ENCODE measurements at places on chromosomes 6 and 20.

GRCh38 chr6:34914358-34914757 lies 25.3 kb downstream of the ANKS1A start:
- no peak for DNase-seq

GRCh38 chr6:35967076-35967774 lies 46.3 kb upstream of the SRPK1 start:
- DNase-seq, result no peak

DNA sequence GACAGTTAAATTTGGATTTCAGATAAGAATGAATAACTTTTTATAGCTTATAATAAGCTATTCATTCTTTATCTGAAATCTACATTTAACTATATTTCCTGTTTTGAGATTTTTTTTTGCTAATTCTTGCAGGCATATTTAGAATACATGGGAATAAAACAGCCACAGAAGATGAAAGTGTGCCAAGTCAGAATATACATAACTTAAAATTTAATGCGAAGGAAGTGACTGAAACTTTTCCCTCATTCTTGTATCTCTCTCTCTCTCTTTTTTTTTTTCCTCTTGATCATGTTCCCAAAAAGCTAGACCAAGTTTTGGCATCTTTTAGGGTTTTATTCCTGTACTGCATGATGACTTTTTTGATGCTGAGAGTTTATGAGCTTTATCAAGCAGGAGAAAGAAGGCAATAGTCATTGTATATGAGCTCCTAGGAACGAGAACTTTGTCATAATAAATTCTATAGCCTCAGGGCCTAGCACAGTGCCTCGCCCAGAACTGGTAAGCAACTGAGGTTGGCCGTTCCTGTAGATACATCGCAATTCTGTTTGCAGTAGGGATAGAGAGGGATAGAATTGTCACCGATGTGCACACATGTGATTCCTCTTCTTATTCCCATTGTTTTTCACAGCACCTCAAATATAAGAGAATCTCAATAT lies 205.2 kb downstream of the MYLK4 start:
- DNase-seq, result no peak

GRCh38 chr20:60250251-60250650 lies 292.0 kb downstream of the CDH26 start:
- no peak for DNase-seq

- no peak for DNase-seq
These were observed 43.0 kb upstream of the TRIM39 start for GRCh38 chr6:30283761-30284160.

DNA sequence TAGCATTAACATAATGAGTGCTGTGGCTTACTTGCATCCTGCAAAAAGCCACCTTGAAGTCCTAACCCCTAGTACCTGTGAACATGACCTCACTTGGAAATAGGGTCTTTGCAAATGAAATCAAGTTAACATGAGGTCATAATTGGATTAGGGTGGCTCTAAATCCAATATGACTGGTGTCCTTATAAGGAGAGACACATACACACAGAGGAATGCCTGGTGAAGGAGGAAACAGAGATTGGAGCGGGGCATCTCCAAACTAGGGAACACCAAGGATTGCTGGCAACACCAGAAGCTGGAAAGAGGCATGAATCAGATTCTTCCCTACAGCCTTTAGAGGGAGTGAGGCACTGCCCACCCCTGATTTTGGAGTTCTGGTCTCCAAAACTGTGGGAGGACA lies 17.6 kb upstream of the RPS6KA2 start:
- no peak for DNase-seq

DNA sequence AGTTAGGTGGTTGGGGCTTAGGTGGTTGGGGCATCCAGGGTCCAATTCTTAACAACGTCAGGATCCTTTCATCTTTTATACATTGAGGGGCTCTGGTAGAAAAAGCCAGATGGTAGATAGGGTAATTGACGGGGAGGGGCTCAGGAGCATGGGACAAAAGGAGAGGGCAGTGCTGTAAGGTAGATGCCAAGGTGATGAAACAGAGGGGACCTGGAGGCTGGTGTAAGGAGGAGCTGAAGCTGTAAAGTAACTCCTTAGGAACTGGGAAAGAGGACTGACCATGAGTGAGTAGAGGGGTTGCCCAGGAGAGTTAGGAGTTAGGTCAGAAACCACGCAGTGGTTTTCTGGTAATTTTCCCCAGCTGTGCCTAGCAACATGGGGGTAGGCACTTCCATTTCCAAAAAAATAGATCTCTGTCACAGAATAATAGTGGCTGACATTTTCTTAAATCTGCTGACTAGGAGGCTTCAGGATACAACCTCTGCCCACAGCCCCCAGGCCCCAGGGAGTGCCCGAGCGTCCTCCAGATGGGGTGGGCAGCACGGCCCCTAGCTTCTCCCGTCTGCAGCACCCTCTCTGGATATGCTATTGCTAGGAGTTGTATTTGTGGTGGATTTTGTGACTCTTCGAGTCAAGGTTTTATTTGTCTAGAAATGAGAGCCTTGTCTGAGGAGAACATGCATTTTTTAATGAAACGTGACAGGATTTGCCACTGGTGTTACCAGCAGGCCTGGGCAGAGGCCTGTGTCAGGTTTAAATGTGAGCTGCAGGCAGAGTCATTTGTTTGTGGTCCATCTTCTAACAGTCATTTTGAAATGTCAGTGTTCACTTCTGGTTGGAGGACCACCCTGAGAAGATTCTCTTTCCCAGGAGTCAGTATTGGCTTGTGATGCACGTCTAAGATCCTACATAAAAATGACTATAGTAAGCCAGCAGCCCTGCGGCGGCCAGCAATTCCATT lies 44.6 kb downstream of the TULP4 start:
- no peak for DNase-seq

DNA sequence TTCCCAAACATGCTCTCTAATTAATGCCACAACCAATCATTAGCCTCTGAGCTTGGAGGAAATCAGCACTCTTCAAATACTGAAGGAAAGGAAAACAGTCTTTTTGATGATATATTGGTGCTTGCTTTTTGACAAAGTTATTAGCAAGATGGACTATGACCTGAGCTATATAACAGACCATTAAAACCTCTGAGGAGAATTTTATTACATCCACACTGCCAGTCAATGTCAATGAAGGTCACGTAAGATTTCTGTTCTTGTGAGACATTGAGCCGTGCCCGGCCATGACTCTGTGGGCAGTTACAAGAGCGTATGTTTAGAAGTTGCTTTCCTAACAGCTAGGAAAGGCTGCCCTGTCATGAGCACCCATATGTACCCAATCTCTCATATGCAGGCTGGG lies 659.0 kb downstream of the UTRN start:
- no peak for DNase-seq

DNA sequence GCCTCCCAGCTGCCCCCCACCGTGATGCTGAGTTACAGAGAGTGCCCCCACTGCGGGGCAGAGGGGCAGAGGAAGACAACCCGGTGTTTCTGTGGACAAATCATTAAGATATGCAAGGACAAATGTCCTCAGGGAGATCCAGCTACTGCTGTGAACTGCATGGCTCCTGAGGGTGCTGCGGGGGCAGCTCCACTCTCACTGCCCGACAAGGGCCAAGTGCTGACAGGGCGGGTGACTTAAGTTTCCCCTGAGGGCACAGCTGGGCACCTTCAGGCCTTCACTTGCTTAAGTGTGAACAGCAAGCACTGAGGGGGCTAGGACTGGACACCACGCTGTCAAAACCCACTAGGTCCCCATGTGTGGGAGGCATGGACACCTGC lies 26.2 kb upstream of the TCFL5 start:
- DNase-seq, result no peak

GRCh38 chr20:59295531-59295930 lies 4.9 kb upstream of the EDN3 start:
- DNase-seq, result no peak

DNA sequence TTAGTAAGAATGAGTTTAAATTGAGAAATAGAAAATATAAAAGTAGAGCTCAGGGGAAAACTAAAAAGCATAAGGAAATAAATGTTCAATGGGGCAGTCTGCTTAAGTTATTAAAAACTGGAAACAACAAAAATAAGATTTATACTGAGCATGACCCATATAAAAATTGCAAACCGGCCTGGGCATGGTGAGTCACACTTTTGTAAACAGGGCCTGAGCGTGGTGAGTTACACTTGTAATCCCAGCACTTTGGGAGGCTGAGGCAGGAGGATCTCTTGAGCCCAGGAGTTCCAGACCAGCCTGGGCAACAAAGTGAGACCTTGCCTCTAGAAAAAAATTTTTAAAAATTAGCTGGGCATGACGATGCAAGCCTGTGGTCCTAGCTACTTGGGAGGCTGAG lies 74.6 kb downstream of the TMEM244 start:
- no peak for DNase-seq

DNA sequence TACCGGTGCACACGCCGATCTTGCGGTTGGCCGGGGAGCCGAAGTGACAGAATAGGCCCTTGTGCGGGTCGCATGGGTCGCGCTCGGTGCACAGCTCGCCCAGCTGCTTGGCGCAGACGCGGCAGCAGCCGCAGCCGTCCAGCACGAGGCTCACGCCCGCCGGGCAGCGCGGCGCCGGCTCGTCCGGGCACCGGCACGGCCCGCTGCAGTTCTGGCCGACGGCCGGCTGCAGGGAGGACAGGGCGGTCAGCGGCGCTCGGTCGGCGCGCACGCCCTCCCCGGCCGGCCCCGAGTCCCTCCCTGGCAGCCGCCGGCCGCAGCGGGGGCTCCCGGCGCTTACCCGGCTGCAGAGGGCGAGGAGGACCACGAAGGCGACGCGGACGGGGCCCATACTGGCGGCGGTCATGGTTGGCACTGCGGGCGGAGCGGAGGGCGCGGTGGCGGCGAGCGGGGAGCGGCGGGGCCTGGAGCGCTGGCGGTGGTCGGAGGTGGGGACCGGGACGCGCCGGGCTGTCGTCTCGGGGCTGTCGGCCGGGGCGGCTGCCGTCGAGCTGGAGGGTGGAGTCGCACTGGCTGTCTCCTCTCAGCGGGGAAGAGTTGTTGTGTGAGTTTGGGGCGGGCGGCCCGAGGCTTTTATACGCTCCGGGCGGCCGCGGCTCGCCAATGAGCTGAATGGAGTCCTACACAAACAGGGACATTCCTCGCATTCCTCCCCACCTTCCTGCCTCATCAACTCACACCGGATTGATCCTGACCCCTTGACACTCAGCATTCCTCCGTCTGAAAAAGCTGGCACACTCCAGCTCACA lies at the start of gene CCN2:
Gene CCN2 (minus strand): TSS at position 606 of the 809 bp plus-strand sequence. CDS start 200 bp downstream, at position 406.
- no peak for DNase-seq

- no peak for DNase-seq
These were observed 38.5 kb upstream of the AHI1 start for GRCh38 chr6:135535989-135536414.

- no peak for DNase-seq
These were observed 132.7 kb downstream of the AGPAT4 start for GRCh38 chr6:161141173-161141572.

DNA sequence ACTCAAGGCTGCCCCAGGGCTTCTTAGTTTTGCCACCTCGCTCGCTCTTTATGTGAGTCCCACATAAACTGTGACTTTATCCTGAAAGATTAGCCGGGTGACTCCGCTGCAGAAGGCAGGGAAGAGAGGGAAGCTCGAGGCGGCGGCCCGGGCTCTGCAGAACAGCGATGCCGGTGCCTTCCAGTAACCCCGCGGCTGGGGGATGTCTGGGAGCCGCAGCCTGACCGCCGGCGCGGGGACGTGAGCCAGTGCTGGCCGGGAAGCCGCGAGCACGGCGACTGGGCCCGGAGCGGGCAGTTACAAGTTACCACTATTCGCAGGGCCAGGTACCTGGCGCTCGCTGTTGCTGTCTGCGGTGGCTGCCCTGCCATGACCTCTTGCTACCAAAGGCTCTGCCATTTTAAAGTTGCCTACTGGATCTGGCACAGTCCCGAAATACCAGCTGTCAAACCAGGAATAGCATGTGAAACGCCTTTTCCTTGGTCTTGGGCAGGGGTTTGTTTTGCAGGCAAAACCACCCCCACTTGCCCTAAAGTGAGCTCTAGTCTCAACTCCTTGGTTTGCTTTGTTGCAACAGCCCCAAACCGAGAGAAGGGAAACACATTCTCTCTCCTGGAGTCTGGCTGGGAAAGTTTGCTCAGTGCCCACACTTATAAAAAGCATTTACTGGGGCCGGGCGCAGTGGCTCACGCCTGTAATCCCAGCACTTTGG lies 124.0 kb upstream of the SLC2A12 start:
- no peak for DNase-seq

DNA sequence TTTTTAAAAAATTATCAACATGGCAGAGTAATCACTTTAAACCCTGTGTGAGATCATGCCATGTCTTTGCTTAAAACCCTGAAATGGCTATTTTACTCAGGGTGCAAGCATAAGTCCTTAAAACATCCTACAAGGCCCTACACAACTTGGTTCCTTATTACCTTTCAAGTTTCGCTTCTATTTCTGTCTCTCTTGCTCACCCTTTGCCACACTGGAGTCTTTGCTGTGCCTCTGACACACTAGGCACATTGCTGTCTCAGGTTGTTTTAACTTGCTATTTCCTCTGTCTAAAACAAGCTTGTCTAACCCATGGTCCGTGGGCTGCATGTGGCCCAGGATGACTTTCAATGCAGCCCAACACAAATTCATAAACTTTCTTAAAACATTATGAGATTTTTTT lies 55.6 kb downstream of the KIAA0408 start:
- DNase-seq, result no peak

- no peak for DNase-seq
These were observed 50.8 kb downstream of the RPF2 start for GRCh38 chr6:111032484-111033140.

DNA sequence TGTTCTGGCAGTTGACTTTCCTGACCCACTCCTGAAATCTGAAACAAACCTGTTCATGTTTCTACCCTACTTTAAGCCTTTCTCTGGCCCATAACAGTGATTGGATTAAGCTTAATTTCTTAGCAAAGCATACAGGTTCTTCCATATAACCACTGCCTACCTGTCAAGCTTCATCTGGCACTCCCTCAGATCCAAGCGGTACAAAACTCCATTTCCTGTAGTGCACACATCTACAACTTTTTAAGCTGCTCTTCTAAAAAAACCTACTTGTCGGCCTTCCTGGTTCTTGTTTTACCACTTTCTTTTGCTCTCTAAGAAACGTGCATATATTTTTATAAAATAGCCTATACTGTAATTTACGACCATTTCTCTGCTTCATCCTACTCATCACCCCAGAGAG lies 916 bp upstream of the PPP1R11 start:
- no peak for DNase-seq

GRCh38 chr6:147974376-147974775 lies 368.3 kb upstream of the SASH1 start:
- DNase-seq, result no peak

DNA sequence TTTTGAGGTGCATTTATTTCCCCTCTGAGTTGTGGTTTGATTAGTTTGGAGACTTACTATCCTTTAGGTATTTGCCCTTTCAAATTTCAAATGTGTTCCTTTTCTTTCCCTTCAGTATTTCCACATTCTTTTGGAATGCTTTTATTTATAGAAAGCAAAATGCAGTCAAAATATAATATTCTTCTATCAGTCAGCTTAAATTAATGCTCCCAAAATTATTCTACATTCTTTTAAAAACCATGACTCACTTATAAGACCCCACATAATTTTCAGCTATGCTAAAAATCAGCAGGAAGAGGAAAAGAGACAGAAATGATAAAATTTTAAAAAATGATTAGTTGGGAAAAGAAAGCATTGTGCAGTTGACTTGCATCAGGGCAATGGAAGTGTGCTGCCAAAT lies 180.0 kb upstream of the SMLR1 start:
- DNase-seq, result no peak

All from T-helper 17 cell (primary cell).